ENCODE measurements at places on chromosomes 11 and 22.
A peak's percentile ranks its signal among the peaks of the same experiment; 100 is the strongest.

- no peak for DNase-seq
Observed at GRCh38 chr11:64080390-64080789, 44.7 kb downstream of the FLRT1 start.

DNA sequence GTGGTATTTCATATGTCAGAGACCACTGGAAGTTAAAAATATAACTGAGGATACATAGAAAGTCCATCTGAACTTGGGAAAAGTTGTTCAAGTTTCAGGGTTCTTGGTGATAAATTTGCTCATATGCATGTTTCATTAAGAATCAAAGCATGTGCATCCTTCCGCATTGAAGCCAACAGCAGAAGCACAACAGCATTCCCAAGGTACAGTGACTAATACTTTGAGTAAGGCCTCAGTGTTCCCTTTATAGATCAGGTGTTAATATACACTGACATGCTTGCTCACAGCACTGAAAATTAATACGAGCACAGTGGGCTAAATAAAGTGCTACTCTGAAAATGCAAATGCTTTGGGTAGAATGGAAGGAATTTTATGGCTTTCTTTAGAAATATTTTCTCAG lies 691.1 kb downstream of the METTL15 start:
- DNase-seq: no peak

- DNase-seq: no peak
Observed at GRCh38 chr11:64456509-64457320, 97.8 kb downstream of the RPS6KA4 start.

DNA sequence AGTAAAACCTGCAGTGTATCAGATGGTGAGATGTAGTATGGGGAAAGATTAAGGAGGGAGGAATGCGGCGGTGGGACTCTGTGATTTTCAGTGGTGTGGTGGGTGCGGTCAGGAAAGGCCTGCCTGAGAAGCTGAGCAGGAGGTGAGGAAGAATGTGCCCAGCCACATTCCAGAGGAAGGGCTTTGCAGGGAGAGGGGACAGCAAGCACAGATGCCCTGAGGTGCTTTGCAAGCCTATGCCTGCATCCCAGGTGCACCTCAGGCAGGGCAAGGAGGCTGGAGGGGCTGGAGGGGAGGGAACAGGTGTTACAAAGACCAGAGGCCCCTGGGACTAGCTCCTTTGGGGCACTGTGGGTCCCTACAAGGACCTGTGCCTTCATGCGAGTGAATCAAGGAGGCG lies 42.1 kb downstream of the MYO7A start:
- DNase-seq: no peak

DNA sequence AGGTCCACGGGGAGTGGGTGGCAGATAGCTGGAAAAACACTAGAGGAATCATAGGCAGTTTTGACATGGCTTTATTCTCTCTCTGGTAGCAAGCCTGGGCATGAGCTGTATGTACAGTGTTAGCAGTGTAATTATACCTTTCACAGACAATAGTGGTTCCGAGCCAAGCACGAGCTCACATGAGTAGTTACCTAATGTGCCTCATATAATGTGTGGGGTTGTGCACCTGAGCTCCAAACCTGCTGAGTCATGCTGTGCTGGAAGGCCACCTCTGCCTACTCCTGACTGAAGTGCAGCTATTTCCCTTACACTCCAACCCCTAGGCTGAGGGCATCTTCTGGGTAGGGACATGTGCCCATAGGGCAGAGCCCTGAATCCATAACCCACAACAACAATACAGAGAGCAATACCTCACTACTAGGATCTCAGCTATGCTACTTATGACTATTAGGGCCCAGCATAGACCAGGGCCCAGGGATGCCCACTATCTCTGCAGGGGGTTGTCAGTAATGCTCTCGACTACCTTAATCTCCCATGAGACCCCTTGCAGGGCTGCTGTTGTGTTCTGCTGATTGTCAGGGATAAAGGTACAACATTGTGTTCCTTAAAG lies 432.1 kb downstream of the DYNC2H1 start:
- no peak for DNase-seq

GRCh38 chr11:6319001-6319703 lies 1.1 kb downstream of the CAVIN3 start:
- DNase-seq: no peak

DNA sequence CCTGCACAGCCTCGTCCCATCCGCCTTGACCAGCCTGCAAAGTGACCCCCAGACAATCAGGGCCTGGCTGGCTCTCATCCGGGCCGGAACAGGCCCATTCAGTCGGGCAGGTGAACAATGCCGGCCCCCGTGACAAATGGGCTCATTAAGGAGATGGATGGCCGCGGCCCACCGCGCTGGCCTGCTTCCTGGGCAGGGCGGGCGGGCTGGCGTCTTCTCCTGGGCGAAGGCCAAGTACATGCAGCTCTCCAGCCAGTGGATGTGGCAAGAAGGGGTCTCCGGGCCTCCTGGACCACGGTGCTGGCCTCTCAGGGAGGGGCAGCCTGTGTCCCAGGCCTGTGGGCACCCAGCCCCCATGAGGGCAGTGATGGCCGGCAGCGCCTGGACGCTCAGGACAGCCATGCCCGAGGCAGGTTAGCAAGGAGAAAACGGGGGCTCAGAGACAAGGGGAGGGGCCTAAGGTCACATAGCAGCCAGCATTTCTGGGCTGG lies 1022.8 kb downstream of the BRD1 start:
- no peak for DNase-seq

- DNase-seq: no peak
Observed at GRCh38 chr11:75376175-75376574, 23.1 kb upstream of the RPS3 start.

DNA sequence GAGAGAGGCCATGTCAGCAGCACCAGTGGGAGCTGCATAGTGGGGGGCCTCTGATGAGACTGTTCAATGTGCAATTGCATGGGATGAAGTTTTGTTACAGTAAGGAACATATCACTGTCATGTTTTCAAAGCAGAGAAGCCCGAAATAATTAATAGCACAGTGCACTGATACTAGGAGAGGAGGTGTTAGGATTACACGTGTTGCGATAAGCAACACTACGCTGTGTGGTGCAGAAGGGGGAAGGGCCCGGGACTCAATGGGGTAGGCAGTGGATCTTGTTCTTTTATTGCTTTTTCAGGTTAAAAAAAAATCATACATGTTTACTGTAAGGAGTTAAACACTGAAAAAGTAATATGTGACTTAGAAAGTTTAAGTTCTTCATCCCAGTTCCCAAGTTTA lies 29.2 kb downstream of the TCIRG1 start:
- DNase-seq: no peak

- DNase-seq: no peak
Observed at GRCh38 chr22:50274311-50274710, 4.1 kb upstream of the MAPK11 start.

GRCh38 chr22:17423616-17424015 lies 54.4 kb downstream of the CECR2 start:
- no peak for DNase-seq

DNA sequence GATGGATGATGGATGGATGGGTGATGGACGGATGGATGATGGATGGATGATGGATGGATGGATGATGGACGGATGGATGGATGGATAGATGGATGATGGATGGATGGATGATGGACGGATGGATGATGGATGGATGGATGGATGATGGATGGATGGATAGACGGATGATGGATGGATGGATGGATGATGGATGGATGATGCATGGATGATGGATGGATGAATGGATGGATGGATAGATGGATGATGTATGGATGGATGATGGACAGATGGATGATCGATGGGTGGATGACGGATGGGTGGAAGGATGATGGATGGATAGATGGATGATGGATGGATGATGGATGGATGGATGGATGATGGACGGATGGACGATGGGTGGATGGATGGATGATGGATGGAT lies 21.1 kb downstream of the KCTD17 start:
- no peak for DNase-seq

DNA sequence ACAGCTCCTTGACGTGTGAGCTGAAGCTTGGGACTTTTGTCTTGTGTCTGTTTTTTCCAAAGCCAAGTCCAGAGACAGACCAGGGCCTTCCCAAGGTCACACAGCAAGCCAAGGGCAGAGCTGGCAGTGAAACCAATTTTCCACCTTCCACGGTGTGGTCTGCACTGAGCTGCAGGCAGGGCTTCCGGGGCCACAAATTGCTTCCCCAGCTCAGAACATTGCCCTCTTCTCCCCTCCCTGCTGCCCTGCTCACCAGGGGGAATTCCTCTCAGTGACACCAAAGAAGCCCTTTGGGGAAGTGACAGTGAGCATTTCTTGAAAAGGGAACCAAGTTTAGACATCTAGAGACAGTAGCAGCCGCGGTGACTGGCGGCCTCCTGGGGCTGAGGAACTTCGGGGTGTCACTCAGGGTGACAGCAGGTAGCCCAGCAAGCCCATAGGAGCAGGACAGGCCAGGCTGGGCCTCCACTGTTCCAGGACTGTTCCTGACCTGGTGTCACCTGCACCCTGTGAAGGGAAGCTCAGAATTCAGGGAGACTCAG lies 9.2 kb downstream of the FXYD2 start:
- DNase-seq: peak; percentile 54

DNA sequence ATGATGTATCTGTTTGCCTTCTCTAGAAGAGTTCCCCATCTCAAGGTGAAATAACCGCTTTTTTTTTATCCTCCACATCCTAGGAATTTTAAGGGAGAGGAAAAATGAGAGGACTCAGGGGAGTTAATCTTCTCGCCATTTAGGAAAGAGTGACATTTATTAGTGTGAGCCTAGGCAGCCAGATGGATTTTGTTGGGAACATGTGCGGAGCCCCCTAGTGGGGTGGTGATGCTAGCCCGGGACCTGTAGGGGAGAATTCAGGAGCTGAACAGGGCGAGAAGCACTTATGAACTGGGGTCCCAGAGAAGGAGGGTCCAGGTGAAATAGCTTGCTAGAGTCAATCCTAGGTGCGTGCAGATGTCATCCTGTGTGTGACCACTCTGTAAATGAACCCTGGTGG lies 10.7 kb downstream of the IL17RA start:
- no peak for DNase-seq

DNA sequence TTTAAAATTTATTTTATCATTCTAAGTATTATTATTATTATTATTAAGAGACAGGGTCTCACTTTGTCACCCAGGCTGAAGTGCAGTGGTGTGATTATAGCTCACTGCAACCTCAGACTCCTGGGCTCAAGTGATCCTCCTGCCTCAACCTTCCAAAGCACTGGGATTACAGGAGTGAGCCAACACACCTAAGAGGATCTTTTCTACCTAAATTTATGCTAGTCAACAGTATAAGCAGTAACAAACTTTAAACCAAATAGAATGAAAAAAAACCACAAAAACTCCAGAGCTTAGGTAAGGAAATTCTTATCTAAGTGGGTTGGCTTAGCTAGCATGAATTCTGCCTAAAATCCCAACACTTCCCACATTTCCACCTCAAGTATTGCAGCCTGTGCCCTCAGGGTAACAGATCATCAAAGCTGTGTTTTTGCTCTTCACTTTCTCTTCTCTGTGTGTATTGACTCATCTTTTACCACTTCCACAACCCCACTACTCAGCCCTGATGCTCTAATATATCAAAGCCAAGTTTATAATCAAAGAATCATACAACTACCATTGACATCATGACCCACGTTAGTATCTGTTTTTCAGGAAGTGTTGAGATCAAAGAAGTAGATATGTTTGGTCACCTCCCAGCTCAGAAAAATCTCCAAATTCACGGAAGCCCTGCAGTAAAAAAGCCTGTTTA lies 93.7 kb upstream of the SPON1 start:
- no peak for DNase-seq

DNA sequence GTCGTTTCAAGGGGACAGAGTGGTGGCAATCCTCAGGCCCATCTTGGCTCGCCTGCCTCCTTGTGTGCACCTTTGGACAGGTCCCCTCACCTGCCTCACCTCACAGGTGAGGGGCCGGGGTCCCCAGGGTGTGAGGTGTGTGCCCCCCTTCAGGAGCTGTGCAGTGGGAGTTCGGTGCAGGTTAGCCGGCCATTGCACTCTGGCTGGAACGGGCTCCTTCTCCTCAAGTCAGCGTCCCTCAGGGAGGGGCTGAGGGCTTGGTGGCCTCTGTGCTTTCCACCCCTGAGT lies 269.1 kb downstream of the TBC1D22A start:
- no peak for DNase-seq

GRCh38 chr11:62435846-62436660 lies 17.2 kb downstream of the SCGB1A1 start:
- DNase-seq: no peak

DNA sequence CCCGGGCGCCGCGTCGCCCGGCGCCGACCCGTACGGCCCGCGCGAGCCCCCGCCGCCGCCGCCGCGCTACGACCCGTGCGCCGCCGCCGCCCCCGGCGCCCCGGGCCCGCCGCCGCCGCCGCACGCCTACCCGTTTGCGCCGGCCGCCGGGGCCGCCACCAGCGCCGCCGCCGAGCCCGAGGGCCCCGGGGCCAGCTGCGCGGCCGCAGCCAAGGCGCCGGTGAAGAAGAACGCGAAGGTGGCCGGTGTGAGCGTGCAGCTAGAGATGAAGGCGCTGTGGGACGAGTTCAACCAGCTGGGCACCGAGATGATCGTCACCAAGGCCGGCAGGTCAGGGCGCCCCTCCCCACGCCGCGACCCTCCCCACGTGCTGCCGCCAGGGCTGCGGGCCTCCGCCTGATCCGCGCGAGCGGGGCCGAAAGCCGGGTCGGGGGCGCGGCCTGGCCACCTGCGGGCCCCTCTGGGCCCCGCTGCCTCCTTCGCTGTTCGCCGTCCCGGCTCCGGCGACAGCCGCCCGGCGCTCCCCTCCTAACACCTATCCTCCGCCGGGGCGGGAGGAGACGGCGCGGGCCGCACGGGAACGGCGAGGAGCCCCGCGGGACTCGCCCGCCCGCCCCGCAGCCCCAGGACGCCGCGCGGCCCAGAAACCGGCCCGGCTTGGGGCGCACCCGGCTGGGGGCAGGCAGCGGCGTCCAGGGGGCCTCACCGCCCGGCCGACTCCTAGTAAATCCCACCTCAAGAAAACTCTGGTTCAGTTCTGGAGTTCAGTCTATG lies 560 bp downstream of the TBX1 start:
- DNase-seq: no peak

DNA sequence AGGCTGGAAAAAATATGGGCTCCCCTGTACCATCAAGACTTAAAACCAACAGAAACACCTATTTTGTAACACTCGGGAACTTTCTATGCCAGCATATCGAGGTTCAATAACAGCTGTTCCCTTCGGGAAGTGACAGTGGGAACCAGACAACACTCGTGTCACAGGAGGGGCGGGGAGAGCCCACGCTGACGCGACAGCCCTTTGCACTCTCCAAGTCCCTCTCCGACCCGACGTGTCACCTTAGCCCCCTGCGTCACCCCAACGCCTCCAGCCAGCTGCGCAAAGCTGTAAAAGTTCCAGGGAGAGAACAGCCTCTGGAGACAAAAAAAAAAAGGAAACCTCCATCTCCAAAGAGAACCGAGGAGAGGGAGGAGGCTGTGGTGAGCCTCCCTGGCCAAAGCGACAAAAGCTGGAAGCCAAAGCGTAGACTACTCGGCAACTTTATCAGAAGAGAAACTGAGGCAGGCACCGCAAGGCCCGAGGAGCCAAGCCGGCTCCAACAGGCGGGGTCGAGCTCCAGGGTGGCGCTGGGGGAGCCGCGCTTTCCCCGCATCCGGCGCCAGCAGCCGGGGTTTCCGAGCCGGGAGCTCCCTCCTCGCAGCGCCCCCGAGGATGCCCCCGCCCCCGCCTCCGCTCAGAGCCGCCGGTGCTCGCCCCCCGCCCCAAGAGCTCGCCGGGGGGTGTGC lies 751 bp downstream of the ARFGAP3 start:
- peak; percentile 31 for DNase-seq

Data from activated T-helper 9 cell treated with anti-CD3 and anti-CD28 coated beads, Interleukin-2, amount 50 U/mL, for 16 hours (primary cell).